Left lung (tissue), 14 donors: ENCODE measurements at places on chromosomes 16 and 17. TPM values are rescaled to one million over a fixed set of nuclear protein-coding genes. Genes with fewer than 3 reads are reported as not detected.
A peak's percentile ranks its signal among the peaks of the same experiment; 100 is the strongest.

Gene TEX14
- 2.1 TPM for polyA plus RNA-seq

- no peak for DNase-seq
Measured at GRCh38 chr16:86604436-86605193, 26.3 kb downstream of the FOXL1 start.

- DNase-seq, result no peak
Measured at GRCh38 chr17:18950944-18951905, 740 bp upstream of the SLC5A10 start.

GRCh38 chr17:42518755-42519545, 17.1 kb upstream of the NAGLU start:
- DNase-seq, result no peak

Gene SLFN14
- 1.1 TPM for polyA plus RNA-seq

- DNase-seq, result no peak
Measured at GRCh38 chr16:47018223-47018891, 44.9 kb upstream of the DNAJA2 start.

GRCh38 chr17:5558815-5559785, 25.2 kb downstream of the NLRP1 start:
- DNase-seq, result no peak

DNA sequence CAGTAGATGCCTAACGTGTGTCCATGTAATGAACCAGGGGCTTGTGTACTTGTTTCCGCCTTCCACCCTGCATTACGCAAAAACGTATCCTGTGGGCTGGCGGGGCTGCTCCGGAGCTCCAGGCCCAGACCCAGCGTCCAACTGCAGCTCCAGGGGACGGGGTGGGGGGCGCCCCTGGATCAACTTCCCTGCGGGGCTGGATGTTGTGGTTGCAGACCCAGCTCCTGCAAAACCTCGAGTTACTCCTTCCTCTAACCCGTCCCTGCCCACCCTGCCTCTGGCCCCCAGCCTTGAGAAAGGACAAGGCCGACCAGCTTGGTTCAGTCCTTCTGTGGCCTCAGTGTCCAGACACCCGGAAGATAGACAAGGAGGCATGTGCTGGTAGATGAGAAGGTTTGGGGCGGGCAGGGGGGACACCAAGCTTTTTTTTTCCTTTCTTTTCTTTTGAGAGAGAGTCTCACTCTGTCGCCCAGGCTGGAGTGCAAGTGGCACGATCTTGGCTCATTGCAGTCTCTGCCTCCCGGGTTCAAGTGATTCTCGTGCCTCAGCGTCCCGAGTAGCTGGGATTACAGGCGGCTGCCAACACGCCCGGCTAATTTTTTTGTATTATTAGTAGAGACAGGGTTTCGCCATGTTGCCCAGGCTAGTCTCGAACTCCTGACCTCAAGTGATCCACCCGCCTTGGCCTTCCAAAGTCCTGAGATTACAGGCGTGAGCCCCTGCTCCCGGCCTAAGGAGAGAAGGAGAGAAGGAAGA, 731 bp upstream of the EXOC7 start:
- DNase-seq, result no peak

DNA sequence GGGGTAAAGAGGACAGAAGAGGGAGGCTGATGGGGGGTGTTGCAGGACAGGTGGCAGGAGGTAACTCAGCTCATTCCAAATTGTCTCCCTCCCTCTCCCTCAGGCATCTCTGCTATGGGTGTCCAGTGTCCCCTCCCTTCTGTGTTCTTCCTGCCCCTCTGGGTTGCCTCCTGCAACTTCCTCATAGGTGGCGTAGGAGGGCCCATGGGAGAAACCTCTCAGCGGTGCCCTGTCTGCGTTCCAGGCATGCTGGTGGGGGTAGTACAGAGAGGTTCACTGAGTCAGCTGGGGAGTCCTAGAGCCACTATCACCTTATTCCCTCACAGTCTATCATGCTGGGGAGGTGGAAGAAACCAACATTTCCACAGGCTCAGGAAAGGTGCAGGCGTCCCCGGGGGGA, 14.7 kb upstream of the ODF4 start:
- DNase-seq, result no peak

Gene KRT24
- not detected for polyA plus RNA-seq

DNA sequence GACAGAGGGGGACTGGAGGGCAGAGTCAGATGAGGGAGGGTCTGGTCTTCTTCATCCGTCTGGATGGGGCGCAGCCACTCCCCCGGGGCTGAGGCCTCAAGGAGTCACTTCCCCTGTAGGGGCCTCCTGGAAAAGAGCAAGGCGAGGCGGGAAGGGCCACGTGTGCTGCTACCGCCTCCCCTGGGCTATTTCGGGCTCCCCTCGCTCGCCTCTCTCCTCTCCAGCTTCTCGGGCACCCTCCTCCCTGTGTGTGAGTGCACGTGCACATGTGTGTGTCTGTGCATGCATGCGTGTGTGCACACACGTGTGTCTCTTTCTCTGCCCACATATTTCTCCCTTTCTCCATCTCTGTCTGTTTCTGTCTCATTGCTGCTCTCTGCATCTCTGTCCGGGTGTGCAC, 10.1 kb downstream of the GSG1L start:
- DNase-seq, result no peak

Gene CD300LG
- polyA plus RNA-seq, result 1.9 TPM

DNA sequence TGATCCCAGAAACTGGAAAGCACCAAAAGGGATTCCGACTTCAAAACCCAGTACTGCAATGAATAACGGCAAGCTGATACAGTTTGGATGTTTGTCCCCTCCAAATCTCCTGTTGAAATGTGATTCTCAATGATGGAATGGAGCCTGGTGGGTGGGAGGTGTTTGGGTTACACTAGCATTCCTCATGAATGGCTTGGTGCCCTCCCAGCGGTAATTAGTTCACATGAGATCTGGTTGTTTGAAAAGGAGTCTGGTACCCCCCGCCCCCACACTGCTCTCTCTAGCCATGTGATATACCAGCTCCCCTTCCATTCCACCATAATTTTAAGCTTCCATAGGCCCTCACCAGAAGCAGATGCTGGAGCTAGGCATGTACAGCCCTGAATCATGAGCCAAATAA, 40.1 kb downstream of the RANBP10 start:
- no peak for DNase-seq

Gene TNK1
- 5.3 TPM for polyA plus RNA-seq

- peak; percentile 30 for DNase-seq
Measured at GRCh38 chr16:66662445-66663194, 33.9 kb downstream of the CMTM4 start.

Gene SULT1A4
- polyA plus RNA-seq, result 30.1 TPM

Gene PARD6A
- polyA plus RNA-seq, result 1.4 TPM

Gene SOST
- polyA plus RNA-seq, result 0.66 TPM

DNA sequence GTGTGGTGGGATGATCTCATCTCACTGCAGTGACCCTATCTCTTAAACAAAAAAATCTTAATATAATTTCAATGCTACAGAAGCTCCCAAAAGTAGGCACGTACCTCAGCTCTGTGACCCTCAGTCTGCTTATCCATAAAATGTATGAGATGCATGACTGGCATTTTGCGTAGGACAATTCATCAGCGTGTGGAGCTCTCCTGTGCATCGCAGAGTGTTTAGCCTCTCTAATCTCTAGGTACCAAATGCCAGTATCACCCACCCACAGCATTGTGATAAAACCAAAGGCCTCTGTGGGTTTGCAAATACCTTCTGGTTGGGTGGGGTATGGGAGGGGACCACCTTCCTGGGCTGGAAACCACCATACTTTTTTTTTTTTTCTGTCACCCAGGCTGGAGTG, 19.0 kb upstream of the TUBG2 start:
- no peak for DNase-seq

DNA sequence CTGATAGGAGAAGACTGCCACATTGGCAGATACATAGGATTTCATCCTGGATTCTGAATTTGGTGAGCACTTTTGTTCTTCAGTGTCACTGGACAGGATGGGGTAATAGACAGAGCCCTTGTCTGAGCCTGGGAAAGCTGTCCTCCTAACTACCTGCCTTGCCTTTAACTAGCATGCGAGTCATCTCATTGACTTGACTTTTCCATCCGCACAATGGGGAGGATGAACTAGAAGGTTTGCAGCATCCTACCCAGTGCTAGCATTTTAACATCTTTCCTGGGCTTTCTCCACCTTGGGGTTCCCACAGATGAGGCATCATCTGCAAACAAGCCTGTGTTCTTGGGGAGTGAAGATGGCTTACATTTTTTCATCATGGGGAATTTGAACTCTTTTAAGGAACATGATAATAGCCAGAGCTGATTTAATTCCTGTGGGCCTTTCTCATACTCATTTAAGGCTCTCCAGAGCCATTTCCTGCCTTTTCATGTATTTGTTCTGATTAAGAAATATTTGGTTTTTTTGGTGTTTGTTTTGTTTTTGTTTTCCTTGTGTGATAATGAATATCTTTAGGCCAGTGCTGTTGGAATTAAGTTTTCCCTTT, 139.5 kb downstream of the MSI2 start:
- no peak for DNase-seq

DNA sequence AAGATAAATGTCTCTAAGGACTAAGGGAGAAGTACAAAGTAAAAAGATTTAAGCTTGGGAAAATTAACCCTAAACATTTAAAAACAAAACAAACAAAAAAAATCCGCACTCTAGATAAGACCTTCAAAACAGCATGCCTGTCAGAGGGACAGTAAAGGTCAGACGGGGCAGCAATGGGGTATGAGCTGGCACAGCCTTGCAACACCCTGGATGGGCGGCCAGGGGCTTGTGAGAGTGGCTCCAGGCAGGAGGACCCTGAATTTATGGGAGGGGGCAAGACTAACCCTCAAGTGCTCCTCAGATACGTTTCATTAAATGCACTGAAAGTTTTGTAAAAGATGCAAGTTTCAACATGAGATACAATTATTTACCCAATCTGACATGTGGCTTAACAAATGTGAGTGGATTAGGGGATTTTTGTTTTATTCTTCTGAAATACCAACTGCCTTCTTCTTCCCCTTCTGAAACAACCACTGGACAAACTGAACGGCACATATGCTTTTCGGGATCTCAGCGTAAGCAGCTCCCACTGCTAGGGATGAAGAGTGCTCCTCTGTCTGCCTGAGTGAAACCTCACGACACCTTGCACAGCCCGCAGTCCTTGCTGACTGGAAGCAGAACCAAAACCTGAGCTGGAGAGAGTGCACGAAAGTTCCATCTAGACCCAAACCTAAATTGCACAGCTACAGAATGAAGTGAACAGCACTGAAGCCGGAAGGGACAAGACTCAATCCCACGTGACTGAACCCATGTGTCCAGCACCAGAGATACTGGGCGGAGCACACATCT, 128.4 kb downstream of the ANKRD11 start:
- DNase-seq, result no peak

Gene TM4SF5
- not detected for polyA plus RNA-seq

DNA sequence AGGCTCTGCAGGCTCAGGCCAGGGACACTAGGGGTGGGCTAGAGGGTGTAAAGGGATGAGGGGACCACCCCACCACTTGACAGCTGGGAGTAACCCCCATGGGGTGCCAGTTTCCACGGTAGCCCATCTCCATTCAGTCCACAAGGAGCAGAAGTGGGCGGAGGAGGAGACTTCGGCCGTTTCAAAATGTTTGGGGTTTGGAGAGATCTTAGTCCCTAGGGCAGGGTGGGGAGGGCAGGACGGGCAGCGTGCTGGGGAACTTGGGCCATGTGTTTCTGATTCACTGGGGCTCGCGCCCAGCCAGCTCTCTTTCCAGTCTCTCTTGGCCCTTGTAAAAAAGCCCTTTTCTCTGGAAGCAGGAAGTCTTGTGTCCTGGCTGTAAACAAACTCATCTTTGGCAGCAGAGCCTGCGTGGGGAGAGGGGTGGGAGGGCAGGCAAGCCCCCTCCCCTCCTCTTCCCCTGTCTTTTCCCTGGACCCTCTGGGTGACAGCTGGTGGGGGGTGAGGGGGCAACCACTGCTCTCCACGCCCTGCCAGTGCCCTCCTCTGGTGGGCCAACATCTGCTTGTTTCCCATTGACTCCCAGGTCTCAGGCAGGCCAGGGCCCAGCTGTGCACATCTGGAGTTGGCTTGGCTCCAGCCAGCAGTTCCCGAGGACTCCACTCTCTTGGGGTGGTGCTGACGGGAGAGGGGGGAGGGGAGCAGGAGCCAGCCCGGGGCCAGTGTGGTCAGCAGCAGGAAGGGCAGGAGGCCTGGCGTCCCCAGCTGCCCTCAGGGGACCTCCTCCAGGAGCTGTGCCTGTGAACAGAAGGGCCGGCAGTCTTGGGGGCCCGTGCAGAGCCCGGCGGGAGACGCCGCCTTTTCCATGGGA, 8.1 kb downstream of the CYGB start:
- no peak for DNase-seq

DNA sequence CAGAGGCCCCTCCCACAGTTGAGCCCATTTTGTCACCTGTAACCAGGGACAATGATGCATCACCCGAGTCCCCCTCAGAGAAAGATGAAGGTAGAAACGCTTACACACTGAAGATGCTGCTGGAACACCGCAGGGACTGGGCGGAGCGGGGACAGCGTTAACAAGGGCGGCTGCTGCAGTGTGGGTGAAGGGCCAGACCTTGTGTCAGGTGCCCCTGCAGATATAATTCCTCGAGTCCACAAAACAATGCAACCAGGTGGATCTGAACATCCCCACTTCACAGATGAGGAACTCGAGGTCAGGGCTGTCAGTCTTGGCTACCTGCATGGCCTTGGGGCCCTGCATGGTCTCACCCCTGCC, 6.3 kb upstream of the MAPK7 start:
- no peak for DNase-seq

Gene G6PC3
- polyA plus RNA-seq, result 52.3 TPM

Gene AANAT
- 0.21 TPM for polyA plus RNA-seq

Gene NPIPB9
- polyA plus RNA-seq, result 2.7 TPM

- DNase-seq, result peak; percentile 75
Measured at GRCh38 chr17:37358098-37358829, 17.5 kb upstream of the C17orf78 start.

- no peak for DNase-seq
Measured at GRCh38 chr17:14777291-14777690, 476.4 kb downstream of the HS3ST3B1 start.

DNA sequence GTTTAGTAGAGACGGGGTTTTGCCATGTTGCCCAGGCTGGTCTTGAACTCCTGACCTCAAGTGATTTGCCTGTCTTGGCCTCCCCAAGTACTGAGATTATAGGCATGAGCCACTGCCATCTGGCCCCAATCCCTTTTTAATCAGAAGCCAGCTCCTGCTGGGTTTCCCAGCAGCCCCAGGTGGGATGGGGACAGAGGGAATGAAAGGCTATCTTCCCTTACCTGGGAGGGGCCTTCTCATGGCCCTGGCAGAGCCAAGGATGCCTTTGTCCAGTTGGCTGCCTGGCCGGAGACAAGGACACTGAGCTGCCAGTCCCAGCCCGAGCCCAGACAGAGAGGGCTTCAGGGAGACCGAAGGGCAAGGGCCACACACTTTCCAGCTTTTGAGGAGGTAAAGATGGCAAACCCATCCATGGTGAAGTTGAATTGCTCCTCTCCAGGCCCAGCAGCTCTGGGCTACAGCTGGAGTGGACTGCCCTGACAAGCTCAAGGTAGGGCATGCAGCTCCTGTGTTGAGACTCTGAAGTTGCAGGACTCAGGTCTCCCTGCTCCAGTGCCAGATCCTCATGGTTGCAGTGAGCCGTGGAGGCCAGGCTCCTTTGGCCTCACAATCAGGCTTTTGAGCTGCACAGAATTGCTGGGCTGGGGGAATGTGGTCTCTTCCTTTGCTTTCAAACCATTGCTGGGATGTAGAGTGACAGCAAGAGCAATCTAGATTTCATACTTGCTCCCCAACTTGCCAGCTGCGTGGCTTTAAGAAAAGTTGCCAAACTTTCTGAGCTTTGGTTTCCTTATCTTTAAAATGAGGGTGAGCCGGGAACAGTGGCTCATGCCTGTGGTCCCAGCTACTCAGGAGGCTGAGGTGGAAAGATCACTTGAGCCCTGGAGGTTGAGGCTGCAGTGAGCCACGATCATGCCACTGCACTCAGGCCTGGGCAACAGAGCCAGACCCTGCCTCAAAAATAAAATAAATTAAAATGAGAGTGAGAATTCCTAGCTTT, 44.5 kb upstream of the IL34 start:
- DNase-seq, result no peak

Gene GAS2L2
- 1.0 TPM for polyA plus RNA-seq
